ENCODE measurements at places on chromosomes 2 and 18.

DNA sequence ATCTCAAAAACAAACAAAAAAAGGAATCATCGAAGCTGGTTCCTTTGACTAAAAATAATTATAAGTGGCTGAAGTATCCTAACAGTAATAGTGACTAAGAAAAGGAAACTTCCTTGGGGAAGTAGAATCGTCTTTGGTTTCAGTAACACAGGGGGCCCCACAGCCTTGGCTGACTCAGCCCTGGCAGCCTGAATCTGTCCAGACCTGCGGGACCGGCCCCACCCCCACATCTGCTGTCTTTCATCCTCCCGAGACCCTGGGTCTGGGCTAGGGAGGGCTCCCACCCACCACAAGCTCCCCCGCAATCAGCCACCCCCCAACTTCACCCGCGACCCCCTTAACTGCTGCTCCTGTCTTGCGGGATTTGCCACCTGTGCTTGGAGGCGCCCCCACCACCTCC, 1452.6 kb upstream of the ACVR2A start:
- no peak for DNase-seq

- DNase-seq = no peak
Measured at GRCh38 chr2:109463891-109464290, 149.9 kb downstream of the SEPTIN10 start.

DNA sequence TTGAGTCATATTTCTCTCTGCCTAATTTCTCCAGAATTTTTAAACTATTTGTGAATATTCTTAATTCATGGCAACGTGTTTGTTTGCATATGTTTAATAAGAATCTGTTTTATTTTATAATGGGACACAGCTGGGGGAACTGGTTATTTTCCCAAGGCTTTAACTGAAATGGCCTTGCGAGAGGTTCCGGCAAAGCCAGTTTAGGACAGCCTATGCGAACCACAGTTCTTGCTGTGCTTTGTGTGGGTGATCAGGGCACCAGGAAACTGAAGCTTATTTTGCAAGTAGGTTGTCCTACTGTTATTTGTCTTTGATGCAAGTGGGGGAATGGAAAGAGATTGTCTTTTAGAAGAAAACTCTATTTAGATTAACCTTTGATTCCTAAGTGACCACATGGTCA, 6.5 kb downstream of the ANKMY1 start:
- no peak for DNase-seq

DNA sequence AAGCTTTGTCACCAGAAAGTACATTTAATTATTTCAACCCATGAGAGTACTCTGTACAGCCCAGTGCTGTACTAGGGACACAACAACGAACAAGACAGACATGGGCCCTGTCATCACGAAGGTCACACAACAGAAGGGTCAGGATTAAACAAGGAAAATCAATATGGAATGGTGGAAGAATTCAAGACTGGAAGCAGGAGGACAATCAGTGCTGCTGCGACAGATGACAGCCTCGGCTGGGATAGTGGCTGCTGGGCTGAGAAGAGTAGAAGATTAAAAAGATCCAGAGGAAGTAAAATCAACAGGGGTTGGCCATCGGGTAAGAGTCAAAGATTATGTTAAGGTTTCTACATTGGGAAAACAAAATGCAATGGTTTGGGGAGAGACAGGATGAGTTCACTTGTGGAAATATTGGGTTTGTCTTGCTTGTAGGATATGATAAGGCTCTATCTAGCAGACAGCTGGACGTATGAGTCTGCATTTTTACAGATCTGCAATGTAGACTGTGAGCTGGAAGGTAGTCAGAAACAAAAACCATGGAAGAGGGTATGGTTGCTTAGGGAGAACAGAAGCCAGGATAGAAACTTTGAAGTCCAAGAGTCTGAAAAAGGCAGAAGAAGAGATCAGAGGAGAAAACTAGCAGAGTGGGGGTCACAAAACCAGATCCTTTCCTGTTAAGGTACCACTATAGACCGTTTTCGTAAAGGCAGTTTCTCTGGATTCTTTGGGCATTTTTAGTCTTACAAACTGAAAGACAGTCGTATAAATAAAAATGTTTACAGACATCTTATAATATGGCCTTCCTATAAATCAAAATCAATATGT, 84.1 kb downstream of the PRELID3A start:
- no peak for DNase-seq

DNA sequence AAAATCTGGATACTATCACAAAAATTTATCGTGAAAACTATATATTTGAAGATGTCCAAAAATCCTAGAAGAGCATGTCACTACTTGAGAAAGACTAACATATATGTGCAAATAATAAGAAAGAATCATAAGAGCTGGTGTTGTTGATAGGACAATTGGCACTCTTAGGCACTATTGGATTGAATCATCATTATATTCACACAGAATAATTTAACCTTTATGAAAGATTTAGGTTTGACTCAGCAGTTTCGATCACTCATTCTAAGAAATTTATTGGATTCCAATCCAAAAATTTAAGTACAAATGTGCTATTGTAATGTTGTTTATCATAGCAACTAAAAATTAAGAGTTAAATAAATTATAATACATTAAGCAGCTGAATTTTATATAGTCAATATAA, 503.6 kb downstream of the SPAG16 start:
- DNase-seq = no peak

- DNase-seq = no peak
Measured at GRCh38 chr2:148244593-148245292, 223.9 kb downstream of the MBD5 start.

GRCh38 chr2:127872354-127872753, 13.4 kb downstream of the AMMECR1L start:
- DNase-seq = no peak

GRCh38 chr18:8174771-8175170, 434.5 kb upstream of the RAB12 start:
- no peak for DNase-seq

- DNase-seq = no peak
Measured at GRCh38 chr2:121627525-121628050, 21.7 kb downstream of the CLASP1 start.

DNA sequence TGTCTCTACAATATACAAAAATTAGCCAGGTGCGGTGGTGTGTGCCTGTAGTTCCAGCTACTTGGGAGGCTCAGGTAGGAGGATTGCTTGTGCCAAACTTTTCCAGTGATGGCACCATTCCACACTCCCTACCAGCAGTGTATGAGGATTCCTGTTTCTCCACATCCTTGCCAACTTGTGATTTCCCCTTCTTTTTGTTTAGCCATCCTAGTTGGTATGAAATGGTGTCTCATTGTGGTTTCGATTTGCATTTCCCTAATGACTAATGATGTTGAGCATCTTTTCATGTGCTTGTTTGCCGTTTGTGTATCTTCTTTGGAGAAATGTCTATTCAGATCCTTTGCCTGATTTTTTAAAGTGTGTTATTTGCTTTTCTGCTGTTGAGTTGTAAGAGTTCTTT, 41.0 kb downstream of the EPB41L5 start:
- no peak for DNase-seq

DNA sequence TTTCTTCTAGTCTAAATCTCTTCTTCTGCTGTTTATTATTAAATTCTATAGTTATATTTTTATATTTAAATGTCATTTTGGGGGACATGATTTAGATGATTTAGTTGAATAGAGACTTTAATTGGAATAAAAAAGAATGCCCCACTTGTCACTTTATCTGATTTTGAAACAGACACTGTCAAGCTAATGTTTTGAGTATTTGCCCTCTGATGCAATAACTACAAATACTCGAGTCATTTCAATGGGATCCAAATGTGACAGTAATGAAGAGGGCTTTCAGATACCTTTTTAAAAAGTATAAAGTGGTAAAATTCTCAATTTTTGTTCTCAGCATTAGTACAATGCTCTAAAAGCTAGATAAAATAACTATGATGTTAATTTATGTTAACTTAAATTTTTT, 257.3 kb upstream of the SESTD1 start:
- no peak for DNase-seq

GRCh38 chr2:63590626-63591408, 2.1 kb downstream of the MDH1 start:
- no peak for DNase-seq
